Panc1 (cell line): ENCODE measurements at places on chromosomes 7 and 10. TPM values are rescaled to one million over a fixed set of nuclear protein-coding genes. Genes with fewer than 3 reads are reported as not detected.

MPLKIP gene
- 42.6 TPM for total RNA-seq

WIPF3 gene
- 2.0 TPM for total RNA-seq

PDE6C gene
- not detected for total RNA-seq

INTS1 gene
- 173 TPM for total RNA-seq

GRCh38 chr7:110977127-110977737 is 113.7 kb upstream of the LRRN3 start:
- DNase-seq, result no peak

GRCh38 chr7:100825751-100826513 is 1.4 kb downstream of the EPHB4 start:
- DNase-seq, result no peak

GRCh38 chr10:60334991-60335390 is 54.7 kb downstream of the ANK3 start:
- DNase-seq, result no peak

- no peak for DNase-seq
These were observed 121.2 kb upstream of the PRKCQ start for GRCh38 chr10:6701289-6701688.

DNA sequence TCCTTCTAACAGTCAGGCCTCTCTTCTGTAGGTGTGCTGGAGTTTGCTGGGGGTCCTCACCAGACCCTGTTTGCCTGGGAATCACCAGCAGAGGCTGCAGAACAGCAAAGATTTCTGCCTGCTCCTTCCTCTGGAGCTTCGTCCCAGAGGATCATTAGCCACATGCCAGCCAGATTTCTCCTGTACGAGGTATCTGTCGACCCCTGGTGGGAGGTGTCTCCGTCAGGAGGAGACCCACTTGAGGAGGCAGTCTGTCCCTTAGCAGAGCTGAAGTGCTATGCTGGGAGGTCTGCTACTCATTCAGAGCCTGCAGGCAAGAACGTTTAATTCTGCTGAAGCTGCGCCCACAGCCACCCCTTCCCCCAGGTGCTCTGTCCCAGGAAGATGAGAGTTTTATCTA is 611.1 kb upstream of the COBL start:
- DNase-seq, result no peak

GRCh38 chr7:26280723-26281122 is 10.9 kb upstream of the SNX10 start:
- DNase-seq, result no peak

DNA sequence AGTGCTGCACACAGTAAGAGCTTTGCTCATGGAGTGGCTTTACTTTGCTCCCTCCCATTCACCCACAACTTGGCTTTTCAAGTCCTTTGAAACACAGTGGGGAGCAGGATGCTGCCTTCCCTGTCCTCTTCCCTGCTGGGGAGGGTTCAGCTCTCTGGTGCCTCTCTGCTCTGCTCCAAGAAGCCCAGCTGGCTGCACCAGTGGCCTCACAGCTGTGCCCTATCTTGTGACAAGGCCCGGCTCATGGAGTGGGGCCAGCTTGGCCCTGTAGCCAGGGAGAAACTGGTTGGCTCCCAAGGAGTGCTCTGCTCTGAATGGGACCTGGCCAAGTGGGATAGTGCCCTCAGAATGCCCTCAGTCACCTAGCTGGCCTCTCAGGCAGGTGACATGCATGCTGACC is 212.3 kb upstream of the ZMIZ1 start:
- no peak for DNase-seq

GRCh38 chr7:50391386-50391785 is 58.8 kb downstream of the FIGNL1 start:
- DNase-seq, result no peak

DNA sequence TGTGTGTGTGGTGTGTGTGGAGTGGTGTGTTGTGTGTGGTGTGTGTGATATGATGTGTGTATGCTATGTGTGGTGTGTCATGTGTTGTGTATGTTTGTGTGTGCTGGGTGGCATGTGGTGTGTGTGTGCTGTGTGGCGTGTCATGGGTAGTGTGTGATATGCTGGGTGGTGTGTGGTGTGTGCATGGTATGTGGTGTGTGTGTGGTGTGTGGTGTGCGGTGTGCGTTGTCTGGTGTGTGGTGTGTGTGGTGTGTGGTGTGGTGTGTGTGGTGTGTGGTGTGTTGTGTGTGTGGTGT is 37.5 kb upstream of the DNAJB6 start:
- DNase-seq, result no peak

GRCh38 chr10:127826154-127826725 is 66.5 kb downstream of the CLRN3 start:
- no peak for DNase-seq

DNA sequence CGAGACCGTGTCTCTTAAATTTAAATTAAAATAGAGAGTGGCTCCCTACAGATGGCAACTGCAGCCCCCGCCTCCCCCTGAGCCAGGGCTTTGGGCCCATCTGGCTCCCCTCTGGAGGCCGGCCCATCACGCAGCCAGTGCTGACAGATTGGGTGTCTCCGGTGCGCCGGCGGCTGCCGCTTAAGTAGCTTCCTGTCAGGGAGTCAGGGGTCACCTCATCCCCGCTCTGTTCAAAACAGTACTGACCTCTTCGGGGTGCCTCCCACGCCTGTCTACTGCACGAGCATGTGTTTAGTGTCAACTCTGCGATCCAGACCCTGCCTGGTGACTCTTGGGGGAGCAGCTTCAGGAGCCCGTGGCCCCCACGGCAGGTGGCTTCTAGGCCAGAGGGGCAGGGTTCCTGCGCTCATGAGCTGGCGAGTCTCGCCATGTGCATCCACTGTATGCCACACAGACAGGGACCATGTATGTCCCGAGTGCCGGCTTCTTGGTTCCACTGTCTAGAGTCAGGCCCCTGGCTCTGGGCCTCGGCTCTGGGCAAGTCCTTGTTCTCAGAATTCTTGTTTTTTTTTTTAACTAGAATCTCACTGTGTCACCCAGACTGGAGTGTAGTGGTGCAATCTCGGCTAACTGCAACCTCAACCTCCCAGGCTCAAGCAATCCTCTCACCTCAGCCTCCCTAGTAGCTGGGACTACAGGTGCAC is 36.1 kb downstream of the KCTD7 start:
- DNase-seq, result no peak

GRCh38 chr10:75028748-75029147 is 82.7 kb upstream of the SAMD8 start:
- DNase-seq, result no peak

DNA sequence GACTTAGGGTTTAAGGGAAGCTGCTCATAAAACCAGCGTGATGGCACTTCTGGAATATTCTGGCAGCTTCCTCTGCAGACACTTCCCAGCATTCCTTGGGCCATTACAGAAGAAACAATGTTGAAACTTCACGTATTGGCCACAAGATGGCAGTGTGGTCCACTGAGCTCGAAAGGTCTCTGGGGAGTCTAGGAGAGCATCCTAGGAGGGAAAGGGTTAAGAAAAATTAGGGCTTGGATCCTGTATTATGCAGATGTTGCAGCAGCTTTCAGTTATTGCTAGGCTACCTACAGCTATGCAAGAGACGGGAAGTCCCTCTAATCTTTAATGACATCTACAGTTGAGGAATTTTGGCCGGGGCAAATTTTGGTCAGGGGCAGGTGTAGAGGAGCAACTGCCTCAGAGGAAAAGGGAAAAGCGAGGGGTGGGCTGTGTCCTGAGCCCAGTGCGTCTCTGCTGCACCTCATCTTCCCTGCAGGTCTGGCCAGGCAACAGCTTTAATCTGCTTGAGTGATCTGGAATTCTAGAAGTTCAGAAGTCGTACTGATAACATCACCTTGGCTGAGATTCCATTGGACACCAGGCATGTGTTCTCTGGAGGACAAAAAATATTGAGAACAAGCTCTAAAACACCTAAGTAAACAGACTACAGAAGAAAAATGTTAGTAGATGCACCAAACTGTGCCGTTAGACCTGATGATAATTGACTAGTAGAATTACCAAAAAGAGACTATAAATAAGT is 220.8 kb upstream of the PRSS58 start:
- no peak for DNase-seq

DNA sequence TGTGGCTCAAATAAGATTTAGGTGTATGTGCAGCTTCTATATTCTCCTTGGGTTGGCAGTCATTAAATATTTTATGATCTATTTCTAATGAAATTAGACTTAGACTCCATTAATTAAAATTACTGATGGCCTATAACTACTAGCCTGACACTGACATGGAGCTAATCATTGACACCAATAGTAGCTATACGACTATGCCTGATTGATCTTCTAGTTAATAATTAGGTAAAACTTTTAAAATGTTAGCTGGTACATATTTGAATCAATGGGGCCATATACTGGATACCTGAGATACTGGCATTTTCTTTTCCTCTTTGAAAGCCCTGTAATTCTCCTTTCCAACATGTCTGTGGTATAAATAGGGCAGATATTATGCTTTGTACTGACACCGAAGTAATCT is 14.4 kb downstream of the WEE2 start:
- DNase-seq, result no peak

DNA sequence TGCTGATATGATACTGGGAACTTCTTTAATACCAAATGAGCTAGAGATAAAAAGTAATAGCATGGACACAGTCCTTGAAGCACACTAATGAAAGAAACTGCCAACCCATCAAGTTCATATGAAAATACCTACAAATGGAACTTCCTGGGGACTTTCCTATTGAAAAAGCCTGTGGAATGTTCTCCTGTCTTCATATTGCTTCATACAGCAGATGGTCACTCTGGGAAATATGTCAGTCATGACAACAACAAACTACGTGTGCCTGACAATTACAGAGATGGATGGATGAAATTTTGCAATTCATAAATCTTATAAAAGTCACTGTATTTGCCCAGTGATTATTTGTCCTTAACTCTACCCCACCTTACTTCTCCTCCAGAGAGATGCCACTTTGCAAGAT is 106.6 kb upstream of the COL1A2 start:
- no peak for DNase-seq

- no peak for DNase-seq
These were observed 48.3 kb upstream of the TMEM236 start for GRCh38 chr10:17703706-17704105.

- DNase-seq, result no peak
These were observed 253.2 kb upstream of the FZD8 start for GRCh38 chr10:35895331-35895730.

- DNase-seq, result peak; percentile 17
These were observed 20.7 kb upstream of the CFTR start for GRCh38 chr7:117458977-117459583.

DNA sequence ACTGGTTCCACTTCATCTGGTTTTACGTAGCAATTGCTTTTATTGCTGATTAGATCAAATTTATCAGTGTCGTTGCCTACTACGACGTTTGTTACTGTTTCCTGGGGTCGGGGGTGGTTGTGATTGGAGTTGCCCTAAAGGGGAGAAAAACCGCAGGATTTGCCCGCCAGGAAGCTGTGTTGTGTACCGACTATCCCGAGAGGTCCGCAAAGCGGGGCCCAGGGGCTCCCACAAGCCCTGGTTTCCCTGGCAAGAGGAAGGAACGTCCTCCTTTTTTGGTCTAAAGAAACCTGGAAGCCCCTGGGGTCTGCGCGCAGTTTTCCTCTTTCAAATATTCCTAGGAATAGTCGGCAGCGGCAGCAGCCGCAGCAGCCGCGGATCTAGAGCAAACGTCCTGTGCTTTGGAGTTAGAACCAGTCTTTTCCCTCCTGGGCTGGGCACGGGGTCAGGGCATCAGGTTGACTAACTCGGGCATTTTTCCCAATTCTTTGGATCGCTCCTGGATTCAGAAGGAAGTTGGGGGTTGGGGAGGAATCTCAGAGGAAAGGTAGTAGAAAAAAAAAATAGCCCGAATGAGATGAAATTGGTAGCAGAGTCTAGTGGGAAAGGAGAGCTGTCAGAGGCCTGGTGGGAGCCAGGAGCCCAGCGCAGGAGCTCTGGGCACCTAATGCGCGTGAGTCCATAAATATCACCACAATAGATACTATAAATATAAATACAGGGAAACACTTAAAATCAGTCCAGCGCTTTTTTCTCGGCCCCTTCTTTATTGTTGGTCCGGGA is 4.6 kb downstream of the VAX1 start:
- DNase-seq, result no peak

DNA sequence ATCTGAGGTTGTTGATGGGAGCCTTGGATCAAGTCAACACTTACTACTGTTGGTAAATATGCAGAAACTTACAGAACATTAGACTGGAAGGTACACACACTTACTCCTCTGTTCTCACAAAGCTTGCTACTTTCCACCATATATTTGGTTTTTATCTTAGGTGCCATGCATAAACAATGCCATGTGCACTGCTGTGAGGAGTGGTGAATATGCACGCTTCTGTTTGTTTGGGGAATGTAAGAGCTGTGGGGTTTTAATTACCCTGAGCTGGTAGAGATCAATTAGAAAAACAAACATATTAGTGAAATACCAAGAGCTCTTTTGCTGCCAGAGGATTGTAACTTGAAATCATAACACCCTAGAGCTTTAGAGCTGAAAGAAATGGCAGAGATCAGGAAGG is 79.8 kb upstream of the ARID5B start:
- no peak for DNase-seq

- no peak for DNase-seq
These were observed 10.1 kb downstream of the ATXN7L1 start for GRCh38 chr7:105866102-105866801.

DNA sequence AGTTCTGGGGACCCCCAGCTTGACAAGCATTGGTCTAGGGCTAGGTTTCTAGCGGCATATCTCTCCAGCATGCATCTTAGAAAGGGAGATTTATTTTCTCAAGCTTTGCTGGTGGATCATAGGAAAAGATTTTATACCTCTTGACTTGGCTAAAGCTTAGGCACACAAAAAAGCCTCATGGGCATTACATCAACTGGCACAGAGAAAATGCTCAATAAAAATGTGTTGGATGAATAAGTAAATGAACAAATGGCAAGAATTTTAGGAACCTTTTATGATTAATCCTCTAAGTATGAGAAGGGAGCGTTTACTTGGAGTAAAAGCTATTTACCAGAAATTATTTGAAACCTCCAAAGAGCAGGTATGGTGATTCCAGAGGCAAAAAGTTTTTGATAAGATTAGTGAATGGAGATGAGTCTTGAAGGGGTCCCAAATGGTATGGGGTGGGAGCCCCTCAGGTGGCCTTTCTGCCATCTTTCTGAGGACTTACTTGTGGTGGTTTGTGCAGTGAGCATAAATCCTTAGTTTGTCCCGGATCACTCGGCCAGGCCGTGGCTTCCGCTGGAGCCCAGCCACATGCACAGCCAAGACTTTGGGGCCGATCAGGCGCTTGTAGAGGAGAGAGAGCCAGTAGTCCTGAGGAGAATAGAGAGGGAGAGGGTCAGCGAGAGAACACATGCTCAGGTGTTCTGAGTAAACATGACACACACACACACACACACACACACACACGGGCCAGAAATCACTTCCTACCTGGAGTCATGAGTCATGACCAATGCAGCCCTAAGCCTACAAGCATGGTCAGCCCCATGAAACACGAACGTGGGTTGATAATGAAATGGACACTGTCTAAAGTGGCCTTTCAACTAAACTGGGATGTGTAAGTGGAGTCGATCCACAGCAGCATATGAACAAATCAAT is 43.1 kb upstream of the HPS1 start:
- DNase-seq, result no peak
